Activated CD8-positive, alpha-beta T cell treated with anti-CD3 and anti-CD28 coated beads, Interleukin-2, amount 10 ng/mL, durations not matched to agents 7 days and 5 days (primary cell): ENCODE measurements at places on chromosomes 5 and 9.

- no peak for DNase-seq
- H3K27ac ChIP-seq, result no peak overlapping the region
- H3K4me1 ChIP-seq, result peaks cover 15% of the 10 kb centered on the region
- no peaks in the 10 kb centered on the region for H3K36me3 ChIP-seq
- H3K4me3 ChIP-seq, result no peak overlapping the region
Observed at GRCh38 chr9:76425677-76426453, 31.6 kb upstream of the RFK start.

DNA sequence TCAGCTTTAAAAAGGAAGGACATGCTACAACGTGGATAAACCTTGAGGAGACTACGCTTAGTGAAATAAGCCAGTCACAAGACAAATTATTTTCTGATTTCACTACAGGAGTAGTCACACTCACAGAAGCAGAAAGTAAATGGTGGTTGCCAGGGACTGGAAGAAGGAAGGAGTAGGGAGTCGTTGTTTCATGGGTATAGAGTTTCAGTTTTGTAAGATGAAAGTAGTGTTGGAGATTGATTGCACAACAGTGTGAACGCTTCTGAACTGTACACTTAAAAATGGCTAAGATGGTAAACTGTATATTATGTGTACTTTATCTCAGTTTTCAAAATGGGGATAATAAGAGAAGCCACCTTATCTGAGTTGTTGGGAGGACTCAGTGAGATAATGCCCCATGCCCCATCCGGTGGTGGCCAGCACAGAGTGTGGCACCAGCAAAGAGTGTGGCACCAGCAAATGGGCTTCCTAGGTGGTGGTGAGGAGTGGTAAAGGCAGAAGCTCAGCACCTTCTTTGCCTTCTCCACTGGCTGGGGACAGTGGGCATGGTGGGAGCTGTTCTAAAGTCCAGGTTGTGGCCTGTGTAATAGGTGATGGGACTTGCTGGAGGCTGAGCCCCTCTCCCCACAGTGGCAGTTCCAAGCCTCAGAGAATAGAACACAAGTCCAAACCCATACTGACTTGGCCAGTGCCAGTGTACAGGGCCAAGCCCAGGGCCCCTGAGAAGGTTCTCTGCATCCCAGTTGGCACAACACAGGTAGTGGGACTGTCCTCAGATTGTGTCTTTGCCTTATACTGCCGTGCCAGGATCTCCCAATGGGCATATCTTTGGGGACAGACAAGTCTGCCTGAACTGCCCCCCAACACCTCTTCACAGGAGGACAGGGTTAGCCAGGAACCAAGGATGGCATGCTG lies 4.4 kb downstream of the SLC22A4 start:
- no peak overlapping the region for H3K4me3 ChIP-seq
- H3K4me1 ChIP-seq, result peaks cover 15% of the 10 kb centered on the region
- H3K27me3 ChIP-seq, result no peaks in the 10 kb centered on the region
- DNase-seq, result no peak
- no peaks in the 10 kb centered on the region for H3K36me3 ChIP-seq

- peaks cover 9% of the 10 kb centered on the region for H3K27me3 ChIP-seq
- no peak overlapping the region for H3K4me3 ChIP-seq
- DNase-seq, result no peak
- no peaks in the 10 kb centered on the region for H3K36me3 ChIP-seq
- H3K27ac ChIP-seq, result no peak overlapping the region
Observed at GRCh38 chr5:107766972-107767371, 96.2 kb upstream of the EFNA5 start.

- no peaks in the 10 kb centered on the region for H3K36me3 ChIP-seq
- no peak for DNase-seq
- H3K4me1 ChIP-seq, result no peaks in the 10 kb centered on the region
- H3K4me3 ChIP-seq, result no peak overlapping the region
Observed at GRCh38 chr5:89120719-89121118, 237.7 kb upstream of the MEF2C start.

- H3K36me3 ChIP-seq, result peaks cover 47% of the 10 kb centered on the region
- no peak overlapping the region for H3K4me3 ChIP-seq
- no peak for DNase-seq
- no peaks in the 10 kb centered on the region for H3K27me3 ChIP-seq
- no peak overlapping the region for H3K27ac ChIP-seq
- no peaks in the 10 kb centered on the region for H3K4me1 ChIP-seq
Observed at GRCh38 chr5:10747678-10748622, 13.1 kb downstream of the DAP start.

- no peak overlapping the region for H3K4me3 ChIP-seq
- H3K4me1 ChIP-seq, result no peaks in the 10 kb centered on the region
- H3K27ac ChIP-seq, result no peak overlapping the region
Observed at GRCh38 chr9:126219166-126219565, 107.5 kb upstream of the MVB12B start.

GRCh38 chr9:6715755-6716643 lies 41.8 kb upstream of the KDM4C start:
- H3K4me1 ChIP-seq, result peaks cover 6% of the 10 kb centered on the region
- peak overlapping the region; percentile 92 for H3K27ac ChIP-seq
- H3K27me3 ChIP-seq, result peaks cover 2% of the 10 kb centered on the region
- H3K36me3 ChIP-seq, result peaks cover 3% of the 10 kb centered on the region
- DNase-seq, result peak; percentile 84
- H3K4me3 ChIP-seq, result peak overlapping the region; percentile 82

DNA sequence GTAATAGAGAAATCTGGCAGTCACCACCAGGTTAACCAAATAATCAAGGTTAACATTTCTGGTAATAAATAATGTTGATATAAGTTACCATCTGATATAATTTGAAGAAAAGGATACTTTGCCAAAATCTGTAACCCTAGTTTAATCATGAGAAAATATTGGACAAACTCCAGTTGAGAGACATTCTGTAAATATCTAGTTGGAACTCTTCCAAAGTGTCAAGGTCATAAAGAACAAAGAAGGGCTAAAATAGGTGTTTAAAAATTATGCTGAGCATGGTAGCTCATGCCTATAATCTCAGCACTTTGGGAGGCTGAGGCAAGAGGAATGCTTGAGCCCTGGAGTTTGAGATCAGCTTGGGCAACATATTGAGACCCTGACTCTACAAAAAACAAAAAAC lies 253.3 kb downstream of the MRPS30 start:
- no peak overlapping the region for H3K4me3 ChIP-seq
- no peaks in the 10 kb centered on the region for H3K4me1 ChIP-seq
- no peak overlapping the region for H3K27ac ChIP-seq

DNA sequence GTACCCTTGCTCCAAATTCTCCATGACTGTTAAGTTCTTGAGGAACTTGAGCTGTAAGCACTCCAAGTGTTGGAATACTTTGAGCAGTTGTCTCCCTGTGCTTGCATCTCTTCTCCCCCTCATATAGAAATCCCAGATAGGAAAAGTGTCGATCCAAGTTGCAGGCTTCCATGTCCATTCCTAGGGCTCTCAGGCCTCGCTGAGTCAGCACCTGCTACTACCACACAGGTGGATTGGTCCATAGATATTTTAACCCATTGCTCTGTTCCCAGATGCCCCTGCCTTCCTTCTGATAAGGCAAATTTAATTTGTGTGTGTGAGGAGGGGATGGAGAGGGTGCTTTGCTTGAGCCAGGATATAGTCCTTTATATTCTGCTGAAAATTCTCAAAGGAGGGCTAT lies 95.8 kb downstream of the PIP5K1B start:
- H3K36me3 ChIP-seq, result no peaks in the 10 kb centered on the region
- H3K27ac ChIP-seq, result no peak overlapping the region
- peaks cover 7% of the 10 kb centered on the region for H3K4me1 ChIP-seq

GRCh38 chr5:122327110-122327509 lies 15.1 kb downstream of the SNCAIP start:
- H3K27me3 ChIP-seq, result no peaks in the 10 kb centered on the region
- H3K36me3 ChIP-seq, result no peaks in the 10 kb centered on the region
- DNase-seq, result no peak
- H3K4me1 ChIP-seq, result no peaks in the 10 kb centered on the region
- H3K4me3 ChIP-seq, result no peak overlapping the region

DNA sequence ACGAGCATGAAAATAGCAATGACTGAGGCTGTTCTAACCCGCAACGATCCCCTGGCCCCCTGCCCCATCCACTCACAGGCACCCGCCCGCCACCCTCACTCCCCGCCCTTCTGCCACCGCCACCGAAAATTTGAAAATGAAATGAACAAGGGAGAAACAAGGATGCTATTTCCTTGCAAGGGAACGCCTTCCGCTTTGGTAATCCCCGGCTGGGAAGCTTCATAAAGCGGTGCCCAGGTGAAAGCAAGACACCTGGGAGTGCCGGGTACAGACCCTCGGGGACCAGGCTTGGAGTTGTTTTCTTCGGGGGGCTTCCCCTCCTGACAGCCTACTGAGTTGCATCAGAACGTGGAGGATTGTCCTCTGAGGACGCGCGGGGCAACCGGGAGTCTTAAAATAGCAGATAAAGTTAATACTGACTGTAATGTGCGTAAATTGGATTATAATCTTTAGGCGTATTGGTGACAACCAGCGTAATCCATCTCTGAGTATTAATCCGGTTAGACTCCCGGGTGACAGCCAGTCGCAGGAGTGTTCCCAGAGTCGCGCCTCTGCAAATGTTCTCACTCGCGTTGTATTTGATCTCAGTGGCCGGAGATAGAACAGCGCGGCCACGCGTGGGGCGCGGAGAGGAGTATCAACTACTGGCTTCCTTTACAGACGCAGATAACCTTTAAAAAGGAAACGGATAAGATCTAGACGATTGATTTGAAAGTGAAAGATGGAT lies 885 bp upstream of the MLLT3 start:
- H3K27me3 ChIP-seq, result peaks cover 2% of the 10 kb centered on the region
- peaks cover 34% of the 10 kb centered on the region for H3K36me3 ChIP-seq
- peaks cover 33% of the 10 kb centered on the region for H3K4me1 ChIP-seq
- H3K4me3 ChIP-seq, result peak overlapping the region; percentile 94
- H3K27ac ChIP-seq, result peak overlapping the region; percentile 94

- H3K4me3 ChIP-seq, result no peak overlapping the region
- DNase-seq, result no peak
- peaks cover 28% of the 10 kb centered on the region for H3K4me1 ChIP-seq
Observed at GRCh38 chr5:468401-468800, 25.4 kb downstream of the EXOC3 start.

DNA sequence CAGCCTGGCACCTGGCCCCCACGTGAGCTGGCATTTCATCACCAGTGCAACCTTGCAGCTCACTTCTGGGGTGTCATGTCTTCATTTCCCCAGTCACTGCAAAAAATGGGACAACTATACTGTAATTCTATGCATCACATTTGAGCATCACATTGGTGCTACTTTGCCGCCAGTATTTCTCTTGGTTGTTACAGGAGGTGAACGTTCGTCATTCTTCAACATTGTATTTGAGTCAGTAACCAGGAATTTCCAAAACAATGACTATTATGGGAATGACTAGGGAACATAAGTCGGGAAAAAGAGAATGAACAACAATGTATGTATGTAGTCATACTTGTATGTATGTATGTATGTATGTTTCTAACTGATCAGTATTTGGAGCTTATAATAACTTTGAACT lies 1278.0 kb downstream of the EFNA5 start:
- H3K4me3 ChIP-seq, result no peak overlapping the region
- H3K4me1 ChIP-seq, result no peaks in the 10 kb centered on the region
- no peaks in the 10 kb centered on the region for H3K27me3 ChIP-seq
- no peak overlapping the region for H3K27ac ChIP-seq
- no peaks in the 10 kb centered on the region for H3K36me3 ChIP-seq

- no peak for DNase-seq
- no peaks in the 10 kb centered on the region for H3K36me3 ChIP-seq
- H3K27ac ChIP-seq, result no peak overlapping the region
- no peaks in the 10 kb centered on the region for H3K4me1 ChIP-seq
- H3K4me3 ChIP-seq, result no peak overlapping the region
- H3K27me3 ChIP-seq, result no peaks in the 10 kb centered on the region
Observed at GRCh38 chr9:37383876-37384746, 38.4 kb upstream of the GRHPR start.

DNA sequence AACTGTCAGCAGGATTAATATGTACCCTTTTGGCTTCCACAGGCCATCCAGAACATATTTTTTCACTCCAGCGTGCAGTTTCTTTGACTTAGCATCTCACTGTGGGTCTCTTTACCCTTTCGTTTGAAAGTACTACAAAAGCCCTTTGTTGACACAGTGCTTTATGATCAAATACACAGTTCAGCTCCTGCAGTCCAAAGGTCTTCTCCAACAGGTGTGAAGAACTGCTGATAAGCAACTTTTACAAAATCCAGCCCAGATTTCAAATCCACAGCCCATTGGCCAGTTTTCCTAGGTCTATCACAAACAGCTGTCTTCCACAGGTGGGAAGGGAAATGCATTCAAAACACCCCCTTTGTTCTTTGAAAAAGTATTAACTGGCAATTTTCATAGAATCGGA lies 54.8 kb downstream of the MYO10 start:
- H3K4me3 ChIP-seq, result no peak overlapping the region
- no peak for DNase-seq
- no peaks in the 10 kb centered on the region for H3K4me1 ChIP-seq
- H3K27me3 ChIP-seq, result peaks cover 2% of the 10 kb centered on the region

GRCh38 chr9:463455-464171 lies 248.9 kb downstream of the DOCK8 start:
- H3K27ac ChIP-seq, result peak overlapping the region; percentile 25
- DNase-seq, result no peak
- H3K27me3 ChIP-seq, result no peaks in the 10 kb centered on the region

DNA sequence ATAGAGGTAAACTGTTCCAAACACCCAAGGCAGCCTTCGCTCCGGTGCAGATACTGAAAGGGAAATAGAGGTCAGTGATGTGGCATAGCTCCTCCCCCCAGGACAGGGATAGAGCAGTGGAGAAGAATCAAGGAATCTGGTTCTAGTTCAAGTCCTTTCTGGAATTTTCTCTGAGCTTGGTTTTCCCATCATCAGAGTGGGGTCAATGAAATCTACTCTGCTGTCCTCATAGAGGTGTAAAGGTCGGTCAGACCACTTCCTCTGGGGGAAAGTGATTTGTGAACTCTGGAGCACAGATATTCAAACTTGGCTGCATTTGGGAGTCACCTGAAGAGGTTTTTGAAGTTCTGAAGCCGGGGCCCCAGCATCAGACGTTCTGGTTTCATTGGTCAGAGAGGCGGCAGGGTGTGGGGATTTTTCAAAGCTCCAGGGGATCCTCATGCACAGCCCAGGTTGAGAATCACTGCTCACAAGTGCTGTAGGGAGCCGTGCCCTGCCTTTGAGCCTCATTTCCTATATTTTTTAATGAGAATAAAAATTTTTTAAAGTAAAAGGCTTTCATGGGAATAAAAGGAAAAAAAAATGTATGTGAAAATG lies 105.7 kb upstream of the RAD23B start:
- H3K27ac ChIP-seq, result no peak overlapping the region
- no peaks in the 10 kb centered on the region for H3K4me1 ChIP-seq
- H3K4me3 ChIP-seq, result no peak overlapping the region
- DNase-seq, result no peak

DNA sequence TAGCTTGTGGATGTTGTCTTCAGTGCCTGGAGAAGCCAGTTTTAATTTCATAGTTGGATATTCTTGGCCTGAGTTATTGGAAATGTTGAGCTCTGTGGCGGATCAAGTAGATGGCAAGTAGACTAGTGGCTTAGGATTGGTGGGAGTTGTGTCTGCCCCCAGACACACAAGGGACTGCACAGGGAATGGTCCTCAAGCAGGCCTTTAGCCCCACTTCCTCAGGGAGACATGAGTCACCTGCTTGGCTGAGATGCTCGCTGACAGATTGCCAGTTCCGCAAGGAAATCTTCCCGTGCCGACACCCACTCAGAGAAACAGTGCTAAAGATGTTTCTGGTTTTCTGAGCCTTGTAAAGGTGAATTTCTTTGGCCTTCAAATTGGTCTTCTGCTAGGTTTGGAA lies 18.8 kb upstream of the CATSPER3 start:
- no peak for DNase-seq
- H3K27me3 ChIP-seq, result no peaks in the 10 kb centered on the region
